Bronchial epithelial cell (primary cell): ENCODE measurements at places on chromosomes 6 and 20. TPM values are rescaled to one million over a fixed set of nuclear protein-coding genes. Genes with fewer than 3 reads are reported as not detected.
A peak's percentile ranks its signal among the peaks of the same experiment; 100 is the strongest.

DNA sequence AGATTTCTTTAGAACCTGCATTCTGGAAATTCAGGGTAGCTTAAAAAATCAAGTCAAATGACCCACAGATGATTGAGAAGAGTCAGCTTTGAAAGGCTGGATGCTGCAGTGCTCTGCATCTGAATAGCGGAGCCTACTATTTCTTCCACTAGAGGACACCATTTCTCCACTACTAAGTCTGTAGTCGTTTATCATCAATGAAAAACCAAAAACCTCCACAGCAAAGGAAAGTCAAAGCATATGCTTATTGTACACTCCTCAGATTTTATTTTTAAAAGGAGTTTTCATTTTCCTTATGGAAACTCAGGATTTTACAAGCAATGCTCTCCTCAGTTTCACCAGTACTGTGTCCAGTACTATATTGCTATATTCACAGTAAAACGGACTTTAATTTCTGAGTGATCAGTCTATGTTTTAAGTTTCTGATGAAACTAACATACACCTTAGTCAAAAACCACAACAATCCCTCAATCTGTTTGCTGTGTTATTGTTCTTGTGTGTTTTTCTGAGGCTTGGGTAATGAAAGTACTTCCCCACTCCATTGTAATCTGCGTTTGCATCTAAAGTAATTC, 50.5 kb upstream of the ENPP5 start:
- peak; percentile 31 for DNase-seq

DNA sequence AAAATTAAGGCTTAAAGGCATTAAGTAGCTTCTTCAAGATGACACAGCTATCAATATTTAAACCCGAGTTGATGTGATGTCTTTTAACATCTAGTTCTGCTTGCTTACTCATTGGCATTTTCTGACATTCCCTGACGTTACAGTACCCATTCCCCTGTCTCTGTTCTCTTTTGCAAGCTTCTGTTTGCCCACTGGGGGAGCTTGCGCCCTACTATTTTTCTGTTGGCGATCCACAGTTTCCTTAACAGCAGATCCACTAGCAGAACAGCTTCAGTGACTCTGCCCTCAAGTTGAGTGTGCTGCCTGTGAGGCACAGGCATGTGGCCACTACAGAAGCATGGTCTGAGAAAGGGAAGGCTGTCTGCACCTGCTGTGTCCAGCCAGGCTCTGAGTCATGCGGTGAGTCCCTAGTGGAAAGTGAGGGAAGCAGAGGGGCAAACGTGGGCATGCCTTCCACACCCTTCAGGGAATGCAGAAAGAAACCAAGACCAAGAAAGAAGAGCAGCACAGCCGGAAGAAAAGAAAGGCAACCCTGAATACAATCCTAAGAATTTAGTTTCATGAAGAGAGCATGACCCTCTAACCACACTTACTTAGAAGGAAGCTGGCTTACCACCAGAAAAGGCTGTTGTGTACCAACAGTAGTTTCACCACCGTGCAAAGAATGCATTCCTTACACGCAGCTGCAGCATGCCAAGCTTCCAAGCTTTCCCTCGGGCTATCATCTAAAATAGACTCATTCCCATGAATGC, 97.7 kb upstream of the VGLL2 start:
- DNase-seq: peak; percentile 96

DNA sequence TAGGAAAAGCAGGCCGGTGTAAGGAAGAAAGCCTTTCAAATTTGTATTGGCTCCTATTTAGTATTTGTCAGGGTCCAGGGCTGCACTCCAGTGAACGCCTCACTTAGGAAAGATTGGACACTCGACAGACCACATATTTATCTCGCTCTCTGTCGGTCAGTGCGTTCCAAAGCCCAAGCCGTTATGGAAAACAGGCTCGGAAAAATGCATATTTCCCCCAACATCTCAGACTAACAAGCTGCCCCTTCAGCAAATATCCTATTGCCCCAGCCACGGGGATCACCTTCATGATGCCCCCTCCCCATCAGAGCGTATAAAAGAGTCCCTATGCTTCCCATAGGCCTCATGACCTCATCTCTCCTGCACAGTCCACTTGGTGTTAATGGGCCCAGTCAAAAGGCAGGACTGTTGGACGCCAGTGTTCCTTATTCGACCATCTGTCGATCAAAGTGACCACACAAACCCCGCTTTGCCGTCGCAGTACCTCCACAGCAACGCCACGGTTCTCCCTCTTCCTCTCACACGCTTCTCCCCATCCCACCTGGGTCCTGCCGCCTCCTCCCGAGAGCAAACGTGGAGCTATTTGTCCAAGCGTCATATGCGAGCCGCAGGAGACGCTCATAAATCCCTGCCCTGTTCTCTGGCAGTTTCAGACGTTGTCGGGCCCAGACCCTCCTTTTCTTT, 63.3 kb downstream of the NPEPL1 start:
- DNase-seq: no peak

TCF21 gene
- total RNA-seq: 0.26 TPM in 1 of 2 replicates, not detected in the other

PCK1 gene
- total RNA-seq: not detected in 2 replicates
